ENCODE measurements at places on chromosomes 11 and 22. TPM values are rescaled to one million over a fixed set of nuclear protein-coding genes. Genes with fewer than 3 reads are reported as not detected.

GRCh38 chr11:65653229-65654225 lies 9.2 kb downstream of the RELA start:
- DNase-seq, result peak; percentile 43

- no peak for DNase-seq
Observed at GRCh38 chr11:115314330-115314920, 189.8 kb downstream of the CADM1 start.

DNA sequence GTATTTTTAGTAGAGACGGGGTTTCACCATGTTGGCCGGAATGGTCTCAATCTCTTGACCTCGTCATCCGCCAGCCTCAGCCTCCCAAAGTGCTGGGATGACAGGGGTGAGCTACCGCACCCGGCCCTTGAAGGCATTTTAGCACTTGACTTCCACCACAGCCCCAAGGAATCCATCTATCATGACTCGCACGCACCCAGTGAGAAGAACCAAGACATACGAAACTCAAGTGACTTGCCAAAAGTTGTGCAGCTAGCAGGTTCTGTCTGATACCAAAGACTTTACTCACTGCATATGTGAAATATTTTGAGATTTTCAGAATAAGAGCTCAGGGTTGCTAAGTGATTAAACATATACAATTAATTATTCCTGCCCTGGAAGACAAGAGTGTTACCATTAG lies 21.0 kb downstream of the FLI1 start:
- peak; percentile 96 for DNase-seq

DNA sequence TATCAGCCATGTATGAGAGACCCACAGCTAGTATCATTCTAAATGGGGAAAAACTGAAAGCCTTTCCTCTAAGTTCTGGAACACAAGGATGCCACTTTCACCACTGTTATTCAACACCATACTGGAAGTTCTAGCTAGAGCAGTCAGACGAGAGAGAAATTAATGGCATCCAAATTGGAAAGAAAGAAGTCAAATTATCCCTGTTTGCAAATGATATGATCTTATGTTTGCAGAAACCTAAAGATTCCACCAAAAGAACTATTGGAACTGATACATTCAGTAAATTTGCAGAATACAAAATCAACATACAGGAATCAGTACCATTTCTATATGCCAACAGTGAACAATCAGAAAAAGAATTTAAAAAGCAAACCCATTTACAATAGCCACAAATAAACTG lies 226.0 kb downstream of the TRPC6 start:
- DNase-seq, result no peak

DNA sequence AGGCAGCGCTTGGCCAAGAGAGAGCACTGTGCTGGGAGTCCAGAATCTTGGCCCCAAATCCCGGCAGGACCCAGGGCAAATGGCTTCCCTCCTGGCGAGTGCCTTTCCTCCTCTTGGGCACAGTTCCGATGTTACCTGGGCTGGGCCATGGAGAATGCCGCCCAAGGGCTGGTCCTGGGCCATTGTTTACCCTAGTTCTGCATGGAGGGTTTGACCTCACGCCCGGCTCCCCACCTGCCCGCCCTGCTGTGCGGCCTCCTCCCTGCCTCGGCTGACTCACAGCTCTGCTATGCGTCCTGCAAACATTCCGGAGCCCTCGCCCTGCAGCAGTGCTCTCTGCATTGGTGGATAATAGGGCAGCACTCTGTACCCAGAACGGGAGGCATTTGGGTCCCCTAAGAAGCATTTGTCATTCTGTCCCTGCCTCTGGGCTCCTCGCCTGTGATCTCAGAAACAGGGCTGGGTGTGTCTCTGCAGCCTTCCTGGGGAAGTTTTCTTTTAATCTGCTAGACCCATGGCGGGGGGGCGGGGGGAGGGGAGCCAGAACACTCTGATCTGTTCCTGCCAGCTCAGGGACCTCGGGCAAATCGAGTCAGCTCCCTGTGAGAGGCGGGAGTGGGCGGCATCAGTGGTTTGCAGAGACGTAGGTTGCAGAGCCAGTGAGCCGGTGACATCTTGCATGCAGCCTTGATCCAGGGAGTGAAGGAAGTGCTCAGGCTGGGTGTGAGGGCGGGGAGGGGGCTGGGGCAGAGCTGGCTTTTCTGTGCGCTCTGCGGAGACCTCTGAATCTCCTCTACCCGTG lies 32.9 kb upstream of the SMIM38 start:
- DNase-seq, result peak; percentile 79

- peak; percentile 16 for DNase-seq
Observed at GRCh38 chr11:35750981-35751663, 88.5 kb downstream of the TRIM44 start.

GRCh38 chr11:75656044-75656727 lies 12.7 kb downstream of the MAP6 start:
- no peak for DNase-seq

- DNase-seq, result no peak
Observed at GRCh38 chr22:25697181-25697664, 44.8 kb upstream of the MYO18B start.

- DNase-seq, result no peak
Observed at GRCh38 chr22:43482318-43482625, 70.5 kb downstream of the MPPED1 start.

- peak; percentile 70 for DNase-seq
Observed at GRCh38 chr11:34997952-34998528, 81.6 kb downstream of the PDHX start.

GRCh38 chr11:70671083-70671482 lies 272.8 kb downstream of the CTTN start:
- no peak for DNase-seq

GRCh38 chr11:17541330-17541885 lies 2.8 kb downstream of the USH1C start:
- no peak for DNase-seq

- DNase-seq, result no peak
Observed at GRCh38 chr11:103594283-103594682, 442.2 kb upstream of the DDI1 start.

DNA sequence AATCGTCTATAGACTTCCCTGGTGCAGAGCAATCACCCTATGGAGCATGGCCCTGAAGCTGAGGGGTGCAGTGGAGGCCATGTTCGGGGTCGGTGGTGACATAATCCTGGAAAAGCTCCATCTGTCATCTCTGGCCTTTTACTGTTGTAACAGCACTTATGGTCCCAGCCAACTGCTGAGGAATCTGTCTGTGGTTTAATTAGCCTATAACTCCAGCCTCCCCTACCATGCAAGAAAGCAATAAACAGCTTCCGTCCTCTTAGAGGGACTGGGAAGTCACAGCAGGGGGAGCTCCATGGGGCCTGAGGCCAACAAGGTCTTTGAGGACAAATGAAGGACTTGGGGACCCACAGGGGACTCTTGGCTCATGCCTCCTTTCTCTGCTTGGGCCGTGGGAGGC lies 159.1 kb upstream of the NECTIN1 start:
- no peak for DNase-seq

DNA sequence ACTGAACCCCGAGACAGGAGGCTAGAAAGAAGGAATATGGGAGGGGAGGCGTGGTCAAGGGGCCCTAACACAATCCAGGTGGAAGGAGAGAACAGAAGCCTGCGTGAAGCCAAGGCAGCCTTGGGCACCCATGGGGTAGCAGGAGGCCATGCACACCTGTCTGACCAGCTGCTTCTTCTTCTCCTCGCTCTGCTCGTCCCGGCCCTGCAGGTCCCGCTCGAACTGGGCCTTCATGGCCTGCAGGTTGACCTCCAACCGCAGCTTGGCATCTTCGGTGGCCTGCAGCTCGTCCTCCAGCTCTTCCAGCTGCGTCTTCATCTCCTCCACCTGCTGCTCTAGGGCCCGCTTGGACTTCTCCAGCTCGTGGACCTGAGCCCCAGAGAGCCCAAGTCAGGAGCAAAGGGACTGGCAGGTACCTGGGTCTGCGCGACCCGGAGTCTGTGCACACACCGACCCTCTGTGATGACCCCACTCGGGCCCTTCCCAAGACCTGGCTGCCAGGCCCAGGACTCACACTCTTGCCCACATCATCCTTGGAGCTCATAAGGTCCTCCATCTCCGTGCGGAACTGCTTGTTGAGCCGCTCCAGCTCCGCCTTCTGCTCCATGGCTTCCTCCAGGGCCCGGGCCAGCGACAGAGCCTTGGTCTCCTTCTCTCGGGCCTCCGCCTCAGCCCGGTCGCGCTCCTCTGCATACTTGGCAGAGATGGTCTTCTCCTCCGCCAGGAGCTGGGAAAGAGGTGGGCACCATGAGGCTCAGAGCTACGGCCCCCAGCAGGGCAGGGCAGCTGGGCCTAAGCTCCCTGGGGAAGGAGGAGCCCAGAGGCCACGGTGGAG lies 35.9 kb downstream of the APOL1 start:
- DNase-seq, result no peak

GRCh38 chr22:46376908-46377524 lies 41.5 kb downstream of the TRMU start:
- no peak for DNase-seq

GRCh38 chr11:60281485-60281884 lies 1.0 kb downstream of the MS4A4A start:
- DNase-seq, result no peak

DNA sequence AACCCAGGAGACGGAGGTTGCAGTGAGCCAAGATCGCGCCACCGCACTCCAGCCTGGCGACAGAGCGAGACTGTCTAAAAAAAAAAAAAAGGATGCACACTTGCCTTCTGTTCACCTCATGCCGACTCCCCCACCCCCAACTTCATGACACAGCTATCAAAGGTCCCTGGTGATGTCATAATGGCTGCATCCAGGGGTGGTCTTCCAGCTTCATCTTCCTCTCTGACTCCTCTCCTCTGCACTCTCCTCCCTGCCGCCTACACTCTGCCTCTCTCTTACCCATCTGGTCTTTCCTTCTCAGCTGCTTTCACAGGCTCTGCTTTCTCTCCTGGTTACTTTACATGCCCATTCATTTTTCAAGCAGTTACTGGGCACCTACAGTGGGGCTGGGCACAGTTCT lies 16.4 kb upstream of the KDM2A start:
- no peak for DNase-seq

GRCh38 chr22:50724616-50725015 lies 13.4 kb upstream of the ACR start:
- no peak for DNase-seq

DNA sequence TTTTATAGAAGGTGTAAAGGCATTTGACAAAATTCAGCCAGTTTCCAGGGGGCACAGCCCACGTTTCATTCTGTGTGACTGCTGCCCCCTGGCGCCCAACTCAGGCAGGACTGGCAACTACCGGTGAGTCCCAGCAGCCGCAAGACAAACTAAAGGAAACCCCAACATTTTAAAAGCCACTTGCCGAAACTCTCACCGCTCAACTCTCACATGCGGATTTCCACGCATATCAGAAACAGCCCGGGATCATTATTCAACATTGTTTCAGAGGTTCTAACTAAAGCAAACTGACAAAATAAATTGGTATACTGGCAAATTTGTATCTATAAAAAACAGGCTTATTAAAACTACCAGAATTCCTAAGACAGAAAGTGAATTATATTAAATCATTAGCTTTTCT lies 48.2 kb downstream of the MORC2 start:
- peak; percentile 73 for DNase-seq

DNA sequence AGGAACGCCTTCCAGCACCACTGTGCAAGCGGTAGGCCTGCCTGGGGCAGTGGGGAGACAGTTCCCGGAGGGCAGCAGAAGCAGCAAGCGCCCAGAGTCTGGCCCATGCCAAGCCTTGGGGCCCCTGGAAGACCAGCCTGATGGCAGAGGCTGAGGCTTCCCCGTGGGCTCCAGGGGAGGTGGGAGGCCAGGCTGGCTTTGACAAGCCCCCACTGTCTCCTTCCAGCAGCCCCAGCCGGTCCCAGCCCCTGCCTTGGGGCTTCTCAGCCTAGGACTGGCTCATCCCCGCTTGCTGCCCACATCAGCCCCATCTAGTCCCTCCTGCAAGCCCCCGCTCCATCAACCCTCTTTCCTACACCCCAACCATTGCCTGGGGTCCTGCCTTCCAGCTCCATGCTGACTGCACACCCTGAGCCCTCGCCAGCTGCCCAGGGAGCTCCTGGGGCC lies 46.7 kb downstream of the IGF2 start:
- DNase-seq, result no peak

DNA sequence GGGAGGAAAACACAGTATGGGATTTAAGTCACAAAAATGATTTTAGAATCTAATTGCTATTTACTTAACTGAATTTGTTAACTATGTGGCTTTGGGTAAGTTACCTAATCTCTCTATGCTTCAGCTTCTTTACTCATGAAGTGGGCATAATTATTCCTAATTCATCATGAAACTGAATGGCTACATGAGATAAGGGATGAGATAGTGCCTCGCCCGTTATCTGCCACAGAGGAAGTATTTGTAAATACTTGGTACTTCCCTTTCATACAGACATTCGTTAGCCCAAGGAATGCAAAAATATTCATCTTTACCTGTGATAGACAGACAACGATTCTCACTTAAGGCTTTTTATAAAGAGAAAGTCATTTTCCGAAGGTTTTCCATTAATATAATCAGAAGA lies 221.2 kb upstream of the BLID start:
- no peak for DNase-seq

- DNase-seq, result no peak
Observed at GRCh38 chr11:74020539-74020938, 11.7 kb upstream of the UCP3 start.

- DNase-seq, result peak; percentile 29
Observed at GRCh38 chr22:47091246-47091651, 328.8 kb downstream of the TBC1D22A start.

GRCh38 chr11:32273931-32274330 lies 161.4 kb downstream of the WT1 start:
- DNase-seq, result no peak

DNA sequence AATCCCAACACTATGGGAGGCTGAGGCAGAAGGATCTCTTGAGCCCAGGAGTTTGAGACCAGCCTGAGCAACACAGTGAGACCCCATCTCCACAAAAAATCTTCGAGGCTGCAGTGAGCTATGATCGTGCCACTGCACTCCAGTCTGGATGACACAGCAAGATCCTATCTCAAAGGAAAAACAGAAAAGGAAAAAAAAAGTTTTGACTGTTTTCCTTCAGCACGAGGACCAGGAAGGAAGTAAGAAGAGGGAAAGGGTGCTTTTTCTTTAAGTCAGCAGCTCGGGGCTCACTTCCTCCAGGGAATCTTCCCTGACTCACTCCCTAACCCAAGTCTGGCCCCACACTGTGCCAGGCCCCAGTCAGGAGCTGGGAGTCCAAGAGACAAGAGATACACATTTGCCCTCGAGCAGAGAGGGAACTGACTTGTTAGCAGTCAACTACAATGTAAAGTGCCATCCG lies 14.2 kb downstream of the ARRB1 start:
- DNase-seq, result peak; percentile 74

GRCh38 chr11:77090373-77091111 lies 12.1 kb upstream of the OMP start:
- DNase-seq, result no peak

- DNase-seq, result no peak
Observed at GRCh38 chr11:69592986-69593650, 47.8 kb upstream of the CCND1 start.

STK33 gene
- not detected for polyA plus RNA-seq

HDHD5 gene
- 55.5 TPM for polyA plus RNA-seq

GLYATL2 gene
- polyA plus RNA-seq, result 0.29 TPM

ALG9 gene
- polyA plus RNA-seq, result 24.5 TPM

YPEL4 gene
- polyA plus RNA-seq, result 0.35 TPM

TBX1 gene
- polyA plus RNA-seq, result 2.8 TPM

CLDN5 gene
- polyA plus RNA-seq, result not detected

DNAJB13 gene
- polyA plus RNA-seq, result 0.41 TPM

OR51B2 gene
- polyA plus RNA-seq, result not detected

OR52E8 gene
- not detected for polyA plus RNA-seq

Data from GM23248 (cell line).